ENCODE measurements at places on chromosomes 6 and 20.

- DNase-seq, result no peak
These were observed 91.2 kb upstream of the GLP1R start for GRCh38 chr6:38957426-38957825.

DNA sequence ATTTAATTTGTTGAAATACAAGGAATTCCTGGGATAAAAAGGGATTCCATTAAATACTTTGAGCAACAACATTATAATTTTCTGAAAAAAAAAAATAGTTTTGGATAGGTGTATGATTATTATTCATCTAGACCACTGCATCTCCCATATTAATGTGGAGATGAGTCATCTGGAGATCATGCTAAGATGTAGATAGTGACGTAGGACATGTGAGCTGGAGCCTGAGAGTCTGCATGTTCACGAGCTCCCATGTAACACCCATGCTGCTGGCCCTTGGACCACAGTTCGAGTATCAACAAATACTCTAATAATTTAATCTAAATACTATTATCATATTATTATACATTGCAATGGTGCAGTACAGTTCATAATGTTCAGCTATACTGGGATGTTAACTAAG is 91.6 kb downstream of the EPM2A start:
- DNase-seq, result no peak

DNA sequence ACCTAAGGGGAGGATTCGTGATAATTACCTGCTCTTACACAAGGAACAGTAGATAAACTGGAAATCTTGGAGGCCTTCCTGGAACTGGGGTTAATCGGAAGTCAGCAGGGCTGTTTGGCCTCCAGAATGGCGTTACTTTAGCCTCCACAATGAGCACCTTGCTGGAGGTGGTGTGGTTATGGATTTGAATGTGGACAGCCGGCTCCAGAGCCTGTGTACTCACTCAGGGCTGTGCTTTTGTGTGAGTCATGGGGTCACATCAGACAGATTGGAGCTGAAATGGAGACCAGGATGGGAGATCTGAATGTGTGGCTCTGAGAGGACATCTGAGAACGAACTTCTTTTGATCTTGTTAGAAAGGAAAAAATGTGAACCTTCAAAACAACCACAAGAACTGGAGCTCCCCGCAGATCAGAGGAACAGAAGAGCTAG is 30.4 kb downstream of the IGF2R start:
- DNase-seq, result no peak

GRCh38 chr6:147528511-147529145 is 20.1 kb downstream of the SAMD5 start:
- DNase-seq, result no peak

DNA sequence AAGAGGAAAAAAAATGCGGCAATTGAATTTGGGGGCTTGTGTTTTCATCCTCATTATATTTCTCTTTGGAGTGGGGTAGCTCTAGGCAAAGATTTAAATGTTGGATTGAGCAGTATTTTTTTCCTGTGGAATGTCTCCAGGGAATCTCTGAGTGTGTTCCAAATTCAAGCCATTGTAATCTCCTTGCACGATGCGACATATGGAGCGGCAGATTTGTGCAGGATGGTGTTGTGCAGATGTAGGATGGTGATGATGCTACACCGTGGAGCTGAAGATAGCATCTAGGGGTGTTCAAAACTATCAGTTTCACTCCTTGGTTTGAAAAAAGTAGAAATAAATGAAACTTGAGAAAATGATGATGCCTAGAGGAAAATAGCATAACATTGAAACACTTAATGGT is 777.5 kb upstream of the EPHA7 start:
- no peak for DNase-seq

DNA sequence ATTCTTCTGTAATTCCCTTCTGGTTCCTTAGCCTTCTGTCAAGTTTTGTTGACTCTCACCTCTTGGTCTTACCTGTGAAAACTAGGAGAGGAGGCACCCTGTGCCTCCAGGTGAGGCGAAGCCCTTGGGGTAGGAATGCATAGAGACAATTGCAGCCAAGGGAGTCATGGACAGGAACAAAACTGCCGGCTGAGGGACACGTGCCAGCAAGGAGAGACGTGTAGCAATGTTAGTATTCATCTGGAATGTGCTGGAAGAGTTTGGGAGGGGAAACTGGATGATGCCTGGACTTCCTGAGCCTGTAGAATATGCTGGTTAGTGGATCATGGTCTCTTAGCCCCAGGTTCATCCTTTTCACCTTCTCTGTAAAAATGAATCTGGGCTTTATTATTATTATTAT is 3.9 kb upstream of the TIAM2 start:
- no peak for DNase-seq

GRCh38 chr6:14974792-14975470 is 270.9 kb upstream of the JARID2 start:
- DNase-seq, result no peak

- DNase-seq, result no peak
These were observed 85.6 kb downstream of the MYB start for GRCh38 chr6:135266675-135267074.

DNA sequence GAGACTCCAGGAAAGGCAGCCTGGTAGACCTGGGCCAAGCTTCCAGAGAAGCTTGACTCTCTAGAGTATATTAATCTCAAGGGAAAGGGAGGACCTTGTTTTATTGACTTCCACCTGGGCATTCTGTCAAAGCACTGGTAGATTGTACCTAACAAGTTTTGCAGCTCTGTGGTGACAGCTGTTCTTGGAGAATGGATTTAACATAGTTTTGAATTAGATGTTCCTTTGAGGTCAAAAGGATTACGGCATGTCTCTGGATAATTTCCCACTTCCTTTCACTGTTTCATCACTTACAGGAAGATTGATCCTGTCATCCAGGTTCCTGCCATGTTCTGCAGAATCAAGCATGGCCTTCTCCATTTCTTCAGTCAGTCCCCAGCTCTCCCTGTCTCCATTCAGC is 246.0 kb downstream of the PHACTR1 start:
- no peak for DNase-seq

GRCh38 chr6:20571261-20571660 is 37.0 kb downstream of the CDKAL1 start:
- no peak for DNase-seq

DNA sequence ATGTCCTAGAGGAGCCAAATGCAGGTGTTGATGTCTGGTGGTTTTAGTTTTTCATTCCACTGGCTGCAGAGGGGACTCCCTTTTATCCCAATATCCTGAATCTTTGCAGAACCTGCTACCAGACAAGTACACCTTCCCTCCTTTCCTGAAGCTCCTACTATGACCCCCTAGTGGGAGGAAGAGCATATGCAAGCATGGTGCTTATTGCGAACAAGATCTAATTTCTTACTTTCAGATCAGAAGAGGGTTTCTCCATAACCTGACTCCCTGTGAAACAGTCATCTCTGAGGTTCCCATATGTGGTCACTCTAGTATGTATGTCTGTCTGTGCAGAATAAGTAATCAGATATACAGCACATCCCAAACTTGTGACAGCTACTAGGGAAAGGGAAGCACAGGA is 277.2 kb downstream of the ARHGAP18 start:
- no peak for DNase-seq

- no peak for DNase-seq
These were observed 153.1 kb upstream of the INSM1 start for GRCh38 chr20:20214757-20215275.

- DNase-seq, result no peak
These were observed 261.2 kb downstream of the PHACTR1 start for GRCh38 chr6:12977806-12978205.

GRCh38 chr6:97294451-97294850 is 11.4 kb upstream of the MMS22L start:
- no peak for DNase-seq

DNA sequence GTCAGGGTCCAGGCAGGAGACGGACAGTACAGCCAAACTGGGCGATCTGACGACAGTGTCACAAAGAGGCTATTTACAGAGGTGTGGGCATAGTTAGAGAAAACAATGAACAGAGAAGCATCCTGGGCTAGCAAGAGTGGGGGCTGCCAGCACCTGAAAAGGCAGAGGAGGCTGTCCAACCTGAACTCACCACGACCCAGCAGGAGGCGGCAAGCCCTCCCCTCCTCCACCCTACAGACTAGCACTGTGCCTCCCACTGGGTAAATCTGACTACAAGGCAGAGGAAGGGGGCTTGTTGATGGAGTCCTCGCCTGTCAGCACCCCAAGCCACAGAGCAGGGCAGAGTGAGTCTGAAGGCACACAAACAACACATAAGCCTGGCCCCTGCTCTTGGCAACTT is 52.8 kb upstream of the CDYL start:
- no peak for DNase-seq

GRCh38 chr6:52908526-52908925 is 972 bp downstream of the GSTA3 start:
- DNase-seq, result no peak

- DNase-seq, result no peak
These were observed 10.4 kb downstream of the E2F3 start for GRCh38 chr6:20411953-20412681.

DNA sequence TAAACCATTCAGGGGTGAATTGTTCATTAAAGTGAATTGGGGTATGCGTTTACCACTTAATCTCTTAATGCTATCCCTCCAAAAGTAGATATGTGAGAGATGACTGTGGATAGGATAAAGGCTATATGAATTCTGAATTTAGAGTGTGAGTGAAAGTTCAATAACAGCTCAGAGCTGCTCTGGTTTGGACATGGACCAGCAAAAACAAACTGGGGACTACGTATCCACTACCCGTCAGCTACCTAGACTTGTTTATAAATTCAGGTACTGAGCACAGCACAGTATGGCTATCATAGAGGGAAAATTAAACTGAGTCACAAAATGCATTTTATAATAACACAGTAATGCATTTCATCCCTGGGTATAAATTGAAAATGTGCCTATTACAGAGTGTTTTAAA is 44.4 kb downstream of the HDDC2 start:
- no peak for DNase-seq

DNA sequence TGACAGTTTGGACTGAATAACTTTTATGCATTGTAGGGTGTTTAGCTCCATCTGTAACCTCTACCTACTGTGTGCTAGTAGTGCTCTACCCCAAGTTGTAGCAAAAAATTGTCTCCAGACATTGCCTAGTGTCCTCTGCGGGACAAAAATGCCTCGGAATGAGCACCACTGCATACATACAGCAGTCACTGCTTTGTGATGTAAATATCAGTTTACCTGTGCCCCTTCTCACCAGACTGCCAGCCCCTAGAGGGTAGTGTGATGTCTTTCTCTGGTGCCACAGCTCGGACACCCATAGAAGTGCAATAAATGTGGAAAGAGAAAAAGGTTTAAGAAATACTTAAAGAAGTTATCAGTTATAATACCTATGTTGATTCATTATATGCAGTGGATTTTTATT is 25.1 kb downstream of the TMEM200A start:
- no peak for DNase-seq

DNA sequence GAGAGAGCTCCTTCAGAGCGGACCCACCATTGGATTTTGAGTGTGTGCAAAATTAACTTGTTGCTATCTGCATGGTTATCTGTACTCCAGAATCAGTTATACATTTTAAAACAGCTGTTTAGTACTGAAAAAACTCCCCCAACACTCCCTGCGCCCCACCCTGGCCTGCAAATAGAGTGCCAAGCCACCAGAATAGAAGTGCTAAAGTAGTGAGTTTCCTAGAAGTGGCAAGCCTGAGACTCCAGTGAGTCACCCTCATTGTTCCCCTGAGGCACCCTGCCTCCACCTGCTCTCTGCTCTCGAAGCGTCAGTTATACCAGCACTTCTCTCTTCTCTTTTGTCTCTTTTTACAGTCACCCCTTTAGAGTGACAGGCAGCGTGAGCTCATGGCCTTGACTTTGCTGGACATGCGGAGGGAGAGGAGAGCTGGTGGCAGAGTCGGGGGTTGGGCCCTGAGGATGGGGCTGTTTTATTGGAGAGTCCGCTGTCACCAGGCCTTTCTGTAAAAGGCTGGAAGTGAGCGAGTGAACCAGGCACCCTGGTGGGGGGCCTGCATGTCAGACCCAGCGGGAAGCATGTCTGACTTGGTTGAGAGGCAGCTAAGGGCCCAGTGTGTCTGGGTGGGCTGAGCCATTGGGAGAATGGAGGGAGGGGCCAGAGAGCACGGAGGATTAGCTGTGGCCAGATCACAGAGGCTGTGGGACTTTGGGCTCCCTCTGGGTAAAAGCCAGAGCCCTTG is 10.4 kb downstream of the IGF2R start:
- DNase-seq, result peak; percentile 84

GRCh38 chr6:14875481-14876063 is 370.3 kb upstream of the JARID2 start:
- no peak for DNase-seq

DNA sequence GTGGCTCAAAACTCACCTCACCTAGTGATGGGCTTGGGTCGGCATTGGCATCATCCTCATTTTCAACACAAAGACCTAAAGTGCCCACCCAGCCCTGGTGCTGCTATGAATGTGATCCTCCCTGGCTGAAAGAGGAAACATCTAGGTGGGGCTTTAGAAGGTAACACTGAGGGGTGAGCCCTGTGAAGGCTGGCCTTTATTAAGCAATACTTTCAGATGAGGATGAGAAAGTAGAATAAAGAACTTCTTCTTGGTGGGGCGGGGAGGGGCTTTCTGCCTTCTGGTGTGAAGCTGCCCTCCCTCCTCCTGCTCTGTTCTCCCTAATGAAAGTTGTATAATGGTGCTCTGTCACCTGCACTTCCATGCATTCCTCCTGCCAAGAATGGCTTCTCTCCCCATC is 133.0 kb upstream of the TRAF3IP2 start:
- no peak for DNase-seq

DNA sequence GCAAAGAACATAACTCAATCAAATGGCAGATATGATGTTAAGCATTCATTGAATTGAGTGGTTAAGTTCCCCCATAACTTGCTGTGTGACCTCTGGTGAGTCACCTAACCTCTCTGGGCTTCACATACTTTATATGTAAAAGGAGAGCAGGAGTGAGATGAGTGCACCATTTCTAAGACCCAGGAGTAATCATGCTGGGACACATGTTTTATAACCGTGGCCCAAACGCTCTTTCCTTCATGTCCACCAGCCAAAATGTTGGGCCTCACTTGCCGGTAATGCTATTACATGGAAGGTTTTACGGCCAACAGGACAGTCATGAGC is 40.3 kb upstream of the CCDC167 start:
- no peak for DNase-seq

- no peak for DNase-seq
These were observed 8.4 kb downstream of the OR2H2 start for GRCh38 chr6:29593199-29593855.

- no peak for DNase-seq
These were observed 10.2 kb downstream of the LRRC1 start for GRCh38 chr6:53805016-53805415.

- no peak for DNase-seq
These were observed 177.0 kb downstream of the ARID1B start for GRCh38 chr6:156954191-156954590.

GRCh38 chr20:44334306-44334705 is 2.5 kb upstream of the R3HDML start:
- no peak for DNase-seq

GRCh38 chr6:160972111-160972510 is 19.5 kb upstream of the MAP3K4 start:
- peak; percentile 50 for DNase-seq

Data from NCI-H2107 (cell line).